Temporal lobe (tissue), 4 donors: ENCODE measurements at places on chromosomes 11 and 22. TPM values are rescaled to one million over a fixed set of nuclear protein-coding genes. Genes with fewer than 3 reads are reported as not detected.

OR8D1 gene
- total RNA-seq: not detected

GUCY1A2 gene
- total RNA-seq: 109 TPM

OR52W1 gene
- total RNA-seq: not detected

TIRAP gene
- total RNA-seq: 3.4 TPM

GPHA2 gene
- total RNA-seq: not detected

TMEM191C gene
- total RNA-seq: 3.2 TPM

GLB1L2 gene
- total RNA-seq: 0.98 TPM

SCN3B gene
- 81.4 TPM for total RNA-seq

CHRM1 gene
- 8.9 TPM for total RNA-seq

PHLDA2 gene
- not detected for total RNA-seq

ARAP1 gene
- total RNA-seq: 30.0 TPM

UBXN1 gene
- total RNA-seq: 77.0 TPM

THY1 gene
- total RNA-seq: 21.4 TPM

RFPL2 gene
- 0.49 TPM for total RNA-seq

SCGB1C1 gene
- not detected for total RNA-seq

HIRA gene
- 21.4 TPM for total RNA-seq

PDGFB gene
- total RNA-seq: 4.4 TPM

RASGRP2 gene
- total RNA-seq: 22.9 TPM

GLYATL1 gene
- total RNA-seq: 0.49 TPM

SLCO2B1 gene
- 10.3 TPM for total RNA-seq

KRTAP5-7 gene
- not detected for total RNA-seq

NPTXR gene
- total RNA-seq: 20.9 TPM

NCAM1 gene
- 514 TPM for total RNA-seq

SPDYC gene
- total RNA-seq: not detected

OR4A16 gene
- not detected for total RNA-seq

TRMT2A gene
- total RNA-seq: 22.1 TPM

RASL10A gene
- 4.9 TPM for total RNA-seq

EFCAB6 gene
- total RNA-seq: 7.6 TPM

SYTL2 gene
- 3.7 TPM for total RNA-seq

SLC37A2 gene
- 1.2 TPM for total RNA-seq

SOX6 gene
- 23.6 TPM for total RNA-seq

APOA5 gene
- not detected for total RNA-seq

MEI1 gene
- total RNA-seq: not detected

PRG3 gene
- total RNA-seq: not detected

NLRP14 gene
- 0.49 TPM for total RNA-seq

VSIG10L2 gene
- not detected for total RNA-seq

C11orf97 gene
- total RNA-seq: 0.49 TPM

C22orf42 gene
- total RNA-seq: not detected

MMP13 gene
- 0.25 TPM for total RNA-seq

FGF4 gene
- total RNA-seq: not detected

ARHGAP8 gene
- total RNA-seq: 1.7 TPM

BBOX1 gene
- 4.2 TPM for total RNA-seq

GPR83 gene
- total RNA-seq: 0.98 TPM

GAB4 gene
- total RNA-seq: not detected

APOL2 gene
- total RNA-seq: 6.1 TPM

TMEM41B gene
- total RNA-seq: 37.4 TPM

INSC gene
- total RNA-seq: not detected

CNGA4 gene
- total RNA-seq: 0.25 TPM

KCNQ1OT1 gene
- 2.0 TPM for total RNA-seq

MRPL16 gene
- total RNA-seq: 20.7 TPM

SLC22A9 gene
- under 0.01 TPM for total RNA-seq

CCDC116 gene
- total RNA-seq: not detected

MRE11 gene
- total RNA-seq: 13.3 TPM
